ENCODE measurements at places on chromosomes 6 and 20. TPM values are rescaled to one million over a fixed set of nuclear protein-coding genes. Genes with fewer than 3 reads are reported as not detected.

DNA sequence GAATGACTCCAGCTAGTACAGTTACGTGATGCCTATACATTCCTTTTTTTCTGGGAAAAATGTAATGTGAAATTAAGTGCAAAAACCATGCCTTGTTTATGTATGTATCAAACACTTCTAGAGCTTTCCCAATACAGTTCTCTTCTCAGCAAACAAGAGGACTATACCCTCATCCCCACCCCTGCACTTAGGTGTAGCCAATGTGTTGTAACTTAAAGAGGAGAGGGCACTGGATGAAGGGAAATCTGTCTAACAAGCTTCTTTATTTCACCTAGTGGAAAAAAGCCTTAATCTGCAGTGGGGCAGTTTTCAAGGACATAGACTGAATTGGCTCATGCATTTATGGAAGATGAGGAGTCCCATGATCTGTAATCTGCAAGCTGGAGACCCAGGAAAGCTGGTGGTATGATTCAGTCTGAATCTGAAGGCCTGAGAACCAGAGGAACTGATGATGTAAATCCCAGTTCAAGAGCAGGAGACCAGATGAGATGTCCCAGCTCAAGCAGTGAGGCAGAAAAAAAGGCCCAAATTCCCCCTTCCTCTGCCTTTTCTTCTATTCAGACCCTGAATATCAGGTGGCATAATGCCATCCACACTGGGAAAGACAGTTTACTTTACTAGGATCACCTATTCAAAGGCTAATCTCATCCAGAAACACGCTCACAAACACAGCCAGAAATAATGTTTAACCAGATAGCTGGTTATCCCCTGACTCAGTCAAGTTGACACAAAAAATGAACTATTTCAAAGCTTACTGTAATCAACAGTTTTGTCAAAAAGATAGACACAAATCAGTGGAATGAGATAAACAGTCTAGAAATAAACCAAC lies 25.8 kb upstream of the SLC17A3 start:
- no peak for DNase-seq

GRCh38 chr6:86715676-86716075 lies 221.7 kb upstream of the HTR1E start:
- DNase-seq: no peak

GRCh38 chr20:3659492-3660261 lies 3.5 kb downstream of the GFRA4 start:
- no peak for DNase-seq

DNA sequence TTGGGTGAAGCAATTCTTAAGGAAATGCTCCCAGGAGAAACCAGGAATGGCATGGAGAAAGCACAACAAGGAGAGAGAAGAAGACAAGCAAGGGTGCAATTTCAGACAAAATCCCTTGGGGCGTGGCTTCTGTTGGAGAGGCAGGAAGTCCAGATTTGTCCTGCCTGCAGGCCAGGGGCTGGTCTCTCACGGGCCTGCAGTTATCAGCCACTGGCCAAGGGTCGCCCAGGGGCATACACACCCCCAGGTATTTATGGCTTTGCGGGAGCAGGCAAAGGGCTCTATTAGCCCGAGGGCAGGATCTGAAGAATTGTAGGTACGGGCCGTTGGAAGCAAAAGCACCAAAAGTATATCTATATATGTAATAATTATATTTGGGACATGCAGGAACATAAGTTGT lies 87.7 kb downstream of the IYD start:
- no peak for DNase-seq

- no peak for DNase-seq
These were observed 86.5 kb downstream of the LYRM4 start for GRCh38 chr6:5174244-5174643.

DNA sequence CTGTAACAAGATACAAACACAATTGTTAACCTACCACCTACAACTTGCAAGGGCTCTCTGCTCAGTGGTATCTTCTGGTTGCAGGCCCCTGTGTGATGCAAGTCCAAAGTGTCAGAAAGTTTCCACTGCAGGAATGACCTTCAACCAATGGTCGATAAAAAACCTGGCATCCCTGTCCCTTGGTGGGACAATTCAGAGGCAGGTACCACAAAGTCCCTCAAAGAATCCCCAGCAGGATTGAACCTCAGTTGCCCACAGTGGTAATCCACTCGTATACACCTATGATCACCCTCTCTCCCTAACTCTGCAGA lies 15.9 kb downstream of the GLO1 start:
- DNase-seq: no peak

- no peak for DNase-seq
These were observed 9.7 kb downstream of the TULP4 start for GRCh38 chr6:158321960-158322359.

DNA sequence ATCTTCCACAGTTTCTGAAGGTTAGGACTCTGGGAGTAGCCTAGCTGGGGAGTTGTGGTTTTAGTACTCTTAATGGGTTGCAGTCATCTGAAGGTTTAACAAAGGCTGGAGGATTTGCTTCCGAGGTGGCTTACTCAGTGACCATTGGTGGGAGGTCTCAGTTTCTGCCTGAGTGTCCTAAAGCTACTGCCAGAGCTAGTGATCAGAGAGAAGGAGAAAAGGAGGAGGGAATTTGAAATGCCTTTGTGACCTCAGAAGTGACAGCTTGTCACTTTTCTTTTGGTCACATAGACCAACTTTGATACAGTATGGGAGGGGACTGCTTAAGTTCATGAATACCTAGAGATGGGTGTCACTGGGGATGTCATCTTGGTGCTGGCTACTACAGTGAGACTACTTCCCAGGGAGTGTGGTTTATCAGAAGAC lies 41.3 kb downstream of the NCOA3 start:
- DNase-seq: no peak

DNA sequence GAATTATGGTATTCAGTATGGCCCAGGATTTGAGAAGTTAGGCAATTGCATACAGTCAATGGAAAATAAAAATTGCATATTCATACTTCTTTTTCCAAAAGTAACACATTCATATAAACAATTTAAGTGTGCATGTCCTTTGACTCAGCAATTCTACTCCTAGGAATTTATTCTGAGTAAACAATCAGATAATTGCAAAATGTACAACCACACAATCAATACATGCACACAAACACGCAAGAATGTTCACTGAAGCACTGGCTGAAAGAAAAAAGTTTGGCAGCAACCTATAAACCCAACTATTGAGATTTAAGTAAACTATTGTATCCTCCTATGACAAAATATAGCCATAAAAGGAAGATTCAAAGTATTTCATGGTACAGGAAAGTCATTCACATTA lies 1.6 kb downstream of the CYP39A1 start:
- no peak for DNase-seq

DNA sequence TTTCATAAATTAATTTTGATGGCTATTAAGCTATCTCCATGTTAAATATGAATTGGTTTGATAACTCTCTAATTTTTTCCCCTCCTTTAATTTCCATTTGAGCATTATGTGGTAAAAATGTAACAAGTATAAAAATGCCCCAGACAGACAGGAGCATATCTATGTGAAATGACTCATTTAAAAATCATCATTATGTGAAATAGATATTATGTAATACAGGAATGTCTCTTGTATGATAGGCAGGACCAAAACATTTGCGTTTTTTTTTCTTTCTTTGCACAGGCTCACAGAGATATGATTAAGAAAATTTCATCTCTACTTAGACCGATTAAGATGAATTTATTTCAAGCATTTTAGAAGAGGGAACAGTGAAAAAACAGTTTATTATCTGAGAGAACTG lies 95.8 kb downstream of the AKAP7 start:
- DNase-seq: peak; percentile 2

DNA sequence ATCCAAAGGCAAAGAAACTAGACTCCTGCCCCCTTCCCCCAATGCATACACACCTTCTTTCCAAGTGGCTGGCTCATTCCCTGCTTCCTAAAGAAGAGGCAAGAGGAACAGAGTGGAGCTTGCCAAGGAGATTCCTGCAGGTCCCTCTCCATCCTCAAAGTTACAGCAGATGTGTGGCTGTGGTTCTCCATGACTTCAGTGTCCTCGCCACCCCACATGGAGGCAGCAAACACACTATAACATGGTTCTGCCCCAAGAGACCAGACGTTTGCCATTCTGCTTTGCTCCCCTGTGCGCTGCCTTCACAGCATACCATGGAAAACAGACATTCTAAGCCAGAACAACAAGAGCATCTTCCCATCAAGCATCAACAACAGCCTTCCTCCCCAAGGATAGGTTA lies 84.4 kb downstream of the BACH2 start:
- no peak for DNase-seq

GRCh38 chr6:11563793-11564192 lies 26.2 kb downstream of the TMEM170B start:
- no peak for DNase-seq

- no peak for DNase-seq
These were observed 295.2 kb downstream of the QKI start for GRCh38 chr6:163709693-163710092.

- peak; percentile 13 for DNase-seq
These were observed 27.3 kb downstream of the RRBP1 start for GRCh38 chr20:17654649-17655285.

GRCh38 chr6:150922137-150922536 lies 56.6 kb downstream of the MTHFD1L start:
- DNase-seq: no peak

DNA sequence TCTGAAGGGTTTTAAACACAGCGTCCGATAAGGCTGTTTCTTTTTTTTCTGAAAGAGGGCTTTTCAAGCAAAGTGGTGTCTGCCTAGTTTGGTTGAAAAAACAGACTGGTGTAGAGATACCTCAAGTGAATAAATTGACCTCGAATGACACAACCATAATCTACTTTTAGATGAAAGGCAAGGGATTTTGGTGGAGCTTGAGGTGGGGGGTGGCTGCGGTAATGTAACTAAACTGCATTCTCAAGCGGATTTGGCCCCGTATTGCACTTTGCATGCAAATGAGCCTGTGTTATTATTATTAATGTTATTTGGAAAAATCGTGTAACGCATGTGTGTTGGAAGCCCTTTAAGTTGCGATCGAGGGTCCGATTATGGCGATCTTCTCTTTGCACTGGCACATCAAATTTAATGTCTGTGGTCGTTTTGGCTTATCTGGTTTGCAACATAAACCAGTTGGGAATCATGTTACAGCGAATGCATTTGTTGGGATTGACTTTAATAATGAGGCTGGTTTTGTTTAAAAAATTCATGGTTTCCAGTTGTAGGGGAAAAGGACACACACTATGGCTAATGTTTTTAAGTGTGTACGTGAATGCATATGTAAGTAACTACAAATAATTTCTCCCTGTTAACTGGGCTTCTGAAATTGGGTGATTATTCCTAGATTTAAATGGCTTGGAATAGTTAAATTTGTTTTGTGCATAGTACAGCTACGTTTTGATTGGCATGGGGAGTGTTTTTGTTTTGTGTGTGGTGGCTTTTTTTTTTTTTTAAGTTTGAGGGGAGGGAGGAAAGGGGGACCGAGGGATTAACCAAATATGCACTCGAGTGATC lies 1.0 kb downstream of the JARID2 start:
- DNase-seq: no peak

- DNase-seq: no peak
These were observed 46.2 kb upstream of the BCLAF1 start for GRCh38 chr6:136335736-136336363.

DNA sequence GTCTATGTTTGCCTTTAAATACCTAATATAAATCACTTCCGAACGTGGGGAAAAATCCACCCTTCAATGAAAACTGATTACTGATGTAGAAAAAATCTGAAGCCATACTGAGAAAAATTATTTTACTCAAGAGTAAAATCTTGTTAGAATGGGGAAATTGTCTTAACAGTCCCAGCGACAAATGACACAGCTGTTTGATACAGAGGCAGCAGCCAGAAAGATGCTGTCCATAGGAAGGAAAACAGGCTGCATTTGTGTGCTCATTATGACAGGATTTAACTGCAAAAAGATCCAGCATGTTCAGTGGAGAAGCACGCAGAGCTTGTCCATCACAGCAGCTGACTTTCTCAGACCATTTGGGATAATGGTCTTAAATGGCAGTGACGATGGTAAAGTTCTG lies 443.0 kb downstream of the TFAP2B start:
- DNase-seq: no peak

DNA sequence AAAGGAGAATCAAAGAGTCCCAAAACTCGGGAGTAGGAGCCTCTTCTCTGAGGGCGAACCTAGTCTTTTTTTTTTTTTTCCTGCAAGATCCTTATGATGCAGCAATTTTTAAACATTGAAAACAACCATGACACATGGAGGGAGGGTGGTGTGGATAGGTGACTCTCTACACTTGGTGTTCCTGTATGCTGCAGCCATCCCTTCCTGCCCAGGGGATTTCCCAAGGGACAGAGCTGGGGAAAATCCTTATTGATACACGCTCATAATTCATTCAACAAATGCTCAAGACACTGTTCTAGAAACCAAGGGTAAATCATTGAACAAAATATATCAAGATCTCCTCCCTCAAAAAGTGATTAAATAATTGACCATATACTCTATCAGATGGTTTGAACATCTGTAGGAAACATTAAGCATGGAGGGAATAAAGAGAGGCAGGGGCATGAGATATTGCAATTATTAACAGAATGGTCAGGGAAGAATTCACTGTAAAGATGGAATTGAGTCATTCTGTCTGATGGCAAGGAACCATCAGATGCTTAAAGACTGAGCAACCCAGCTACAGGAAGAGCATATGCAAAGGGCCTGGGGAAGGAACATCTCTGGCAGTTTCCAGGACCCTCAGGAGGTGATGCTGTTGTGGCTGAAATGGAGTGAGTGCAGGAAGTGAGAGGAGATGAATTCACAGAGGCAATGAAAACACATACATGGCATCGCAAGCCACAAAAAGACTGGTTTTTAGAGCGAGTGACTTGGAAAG lies 13.4 kb upstream of the BTN3A3 start:
- DNase-seq: no peak

DNA sequence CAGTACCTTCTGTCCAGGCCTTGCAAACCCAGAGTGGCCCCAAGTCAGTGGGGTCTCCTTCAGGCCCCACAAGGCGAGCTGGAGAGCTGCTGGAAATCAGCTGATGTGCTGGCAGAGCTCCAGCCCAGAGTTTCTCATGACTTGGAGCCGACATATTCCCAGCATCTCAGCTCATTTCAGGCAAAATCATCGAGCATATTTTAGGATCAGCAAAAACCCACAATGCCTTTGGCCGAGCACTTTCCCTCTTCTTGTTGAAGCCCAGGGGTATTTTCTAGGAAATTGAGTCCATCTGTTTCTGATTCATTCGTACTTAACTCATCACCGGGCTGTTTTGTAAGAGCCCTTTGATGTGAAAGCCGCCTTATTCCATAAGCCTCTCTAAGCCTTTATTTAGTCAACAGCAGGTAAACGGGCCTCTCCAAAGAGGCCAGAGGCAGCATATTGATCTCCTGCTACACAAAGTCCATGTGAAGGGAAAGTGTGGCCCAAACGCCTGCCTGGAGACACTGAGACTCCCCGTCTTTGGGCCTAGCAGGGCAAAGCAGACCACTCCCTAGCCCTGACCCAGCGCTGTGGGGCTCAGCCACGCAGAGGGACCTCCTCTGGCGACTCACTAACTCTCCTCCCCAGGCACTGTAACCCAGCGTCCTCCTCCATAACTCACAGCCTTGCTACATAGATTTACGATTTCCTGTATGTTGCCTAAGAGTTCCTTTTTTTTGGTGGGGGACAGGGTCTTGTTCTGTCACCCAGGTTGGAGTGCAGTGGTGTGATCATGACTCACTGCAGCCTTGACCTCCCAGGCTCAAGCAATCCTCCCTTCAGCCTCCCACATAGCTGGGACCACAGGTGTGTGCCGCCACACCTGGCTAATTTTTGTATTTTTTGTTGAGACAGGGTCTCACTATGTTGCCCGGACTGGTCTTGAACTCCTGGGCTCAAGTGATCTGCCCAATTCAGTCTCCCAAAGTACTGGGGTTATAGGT lies 12.1 kb upstream of the C20orf203 start:
- no peak for DNase-seq

HCRTR2 gene
- total RNA-seq: not detected

DACT2 gene
- total RNA-seq: not detected

BPIFB4 gene
- total RNA-seq: not detected

COX4I2 gene
- not detected for total RNA-seq

All from NCI-H460 (cell line).